Stimulated activated CD8-positive, alpha-beta memory T cell treated with anti-CD3 and anti-CD28 coated beads, Interleukin-2, amount 100 ng/mL, for 48 hours (primary cell): ENCODE measurements at places on chromosomes 5 and 9.

DNA sequence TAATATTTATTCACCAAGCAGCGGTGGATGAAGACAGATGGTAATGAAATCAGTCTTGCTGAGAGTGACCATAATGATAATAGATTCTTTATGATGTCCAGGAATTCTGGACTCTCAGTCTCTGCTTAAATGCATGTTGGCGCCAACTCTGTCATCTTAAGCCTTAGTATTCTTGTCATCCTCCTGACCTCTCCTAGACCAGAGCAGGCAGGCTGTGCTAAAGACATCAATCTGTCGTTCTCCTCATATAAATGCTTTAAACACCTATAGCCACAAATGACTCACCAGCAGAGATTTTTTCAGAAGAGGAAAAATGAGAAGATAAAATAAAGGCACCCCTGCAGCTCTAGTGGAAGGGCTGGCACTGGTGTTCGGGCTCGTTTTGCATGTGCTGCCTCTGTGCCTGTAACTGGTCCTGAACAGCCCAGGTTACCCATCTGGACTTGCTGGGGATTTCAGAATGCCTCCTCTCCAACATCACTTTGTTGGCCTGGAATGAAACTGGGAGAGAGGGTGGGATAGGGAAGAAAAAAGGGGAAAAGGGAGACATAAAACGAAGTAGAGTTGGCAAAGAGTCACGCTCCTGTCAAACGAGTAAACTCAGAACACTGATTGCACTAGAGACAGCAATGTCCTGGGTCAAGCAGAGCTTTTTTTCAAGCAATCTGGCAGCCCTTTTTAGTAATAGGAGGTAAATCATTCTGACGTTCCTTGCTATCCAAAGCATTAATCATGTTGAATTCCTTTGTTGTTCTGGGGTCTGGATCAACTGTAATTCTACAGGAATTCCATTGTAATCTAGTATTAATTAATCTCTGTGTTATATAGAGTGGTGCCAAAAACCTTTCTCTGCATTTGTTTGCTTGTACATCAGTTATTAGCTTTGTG is 195.5 kb upstream of the CLINT1 start:
- DNase-seq: no peak

DNA sequence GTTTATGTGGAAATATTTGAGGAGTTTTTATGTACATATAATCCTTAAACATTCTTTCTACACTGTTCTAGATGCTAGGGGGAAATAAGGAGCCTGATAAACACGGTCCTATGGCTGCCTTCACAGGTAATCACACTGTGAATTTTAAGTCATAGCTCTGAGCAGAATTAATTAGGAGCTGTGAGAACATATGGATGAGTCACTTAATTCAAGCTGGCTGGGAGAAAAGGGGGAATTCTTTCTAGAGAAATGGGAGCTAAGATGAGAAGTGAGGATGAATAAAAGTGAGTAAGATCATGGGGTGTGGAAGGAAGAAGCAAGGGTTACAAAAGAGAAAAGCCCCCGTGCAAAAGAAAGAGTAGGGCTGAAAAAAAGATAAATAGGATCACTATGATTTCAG is 290.8 kb downstream of the DNAH5 start:
- DNase-seq: no peak

DNA sequence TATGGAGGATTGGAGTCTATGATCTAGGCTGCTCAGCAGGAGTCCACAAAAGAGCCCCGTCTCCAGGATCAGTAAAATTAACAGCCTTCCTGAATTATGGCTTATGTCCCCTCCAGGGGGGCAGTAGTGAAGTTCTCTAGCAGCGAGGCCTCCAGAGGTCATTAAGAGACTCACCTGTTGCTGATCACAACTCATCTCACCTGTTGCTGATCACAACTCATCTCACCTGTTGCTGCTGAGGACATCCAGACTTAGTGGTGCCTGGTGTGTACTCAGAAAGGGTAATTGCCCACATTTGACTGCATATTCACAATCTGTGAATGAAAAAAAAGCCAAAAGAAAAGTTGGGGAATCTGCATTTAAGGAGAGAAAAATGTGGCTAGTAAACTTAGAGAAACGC is 129.5 kb downstream of the SMARCA2 start:
- no peak for DNase-seq

DNA sequence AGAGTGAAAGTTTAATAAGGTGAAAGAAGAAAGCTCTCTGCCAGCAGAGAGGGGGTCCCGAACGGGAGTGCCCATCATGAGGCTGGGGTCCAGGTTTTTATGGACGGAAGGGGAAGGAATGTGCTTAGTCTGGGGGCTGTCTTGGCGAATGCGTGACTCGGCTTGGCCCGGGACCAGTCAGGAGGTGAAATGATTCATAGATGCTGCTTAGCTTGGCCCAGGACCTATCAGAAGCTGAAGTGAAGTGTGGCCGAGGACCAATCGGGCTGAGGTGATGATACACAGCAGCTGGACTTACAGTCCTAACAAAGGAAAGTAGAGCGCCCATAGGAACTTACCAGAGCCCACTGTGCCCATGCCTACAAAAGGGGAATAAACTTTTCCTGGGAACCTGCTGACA is 3.9 kb upstream of the FKTN start:
- DNase-seq: no peak

DNA sequence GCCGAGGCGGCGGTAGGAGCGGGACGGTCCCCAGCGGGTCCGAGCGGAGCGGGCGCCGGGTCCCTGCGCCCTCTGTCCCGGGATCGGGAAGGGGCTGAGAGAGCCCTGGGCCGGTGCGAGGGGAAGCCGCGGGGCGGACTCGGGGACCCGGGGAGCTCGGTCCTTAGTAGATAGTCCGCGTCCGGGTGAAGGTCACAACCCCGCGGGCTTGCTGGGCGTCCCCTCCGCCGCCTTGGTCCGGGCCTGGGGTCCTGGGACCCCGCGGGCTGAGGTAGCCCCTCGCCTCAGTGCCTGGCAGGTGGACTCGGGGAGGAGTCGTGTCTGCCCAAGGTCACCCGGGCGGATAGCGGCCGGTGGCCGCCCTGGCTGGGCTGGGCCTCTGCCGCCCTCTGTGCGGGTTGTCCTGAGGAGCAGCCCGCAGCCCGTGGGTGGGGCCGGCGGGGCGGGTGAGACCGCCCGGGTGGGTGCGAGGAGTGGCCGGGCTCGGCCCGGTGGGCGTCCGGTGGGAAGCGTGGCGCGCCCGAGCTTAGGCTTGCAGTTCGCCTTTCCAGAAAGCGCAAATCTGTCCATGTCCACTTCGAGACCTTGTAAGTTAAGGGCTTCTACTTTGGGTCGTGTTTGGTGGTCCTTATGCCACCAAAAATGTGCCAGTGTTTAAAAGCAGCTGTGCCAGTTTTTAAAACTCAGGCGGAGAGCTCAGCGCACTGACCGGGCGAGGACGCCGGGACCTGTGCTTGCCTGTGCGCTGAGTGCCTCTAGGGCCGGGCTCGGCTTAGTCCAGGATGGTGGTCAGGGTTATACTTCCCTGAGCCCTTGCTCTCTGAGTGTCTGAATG is 554 bp downstream of the SDHA start:
- peak; percentile 14 for DNase-seq

GRCh38 chr9:29968831-29969230 is 2395.6 kb upstream of the C9orf72 start:
- no peak for DNase-seq

- no peak for DNase-seq
Observed at GRCh38 chr5:79850316-79850822, 140.7 kb downstream of the MTX3 start.

DNA sequence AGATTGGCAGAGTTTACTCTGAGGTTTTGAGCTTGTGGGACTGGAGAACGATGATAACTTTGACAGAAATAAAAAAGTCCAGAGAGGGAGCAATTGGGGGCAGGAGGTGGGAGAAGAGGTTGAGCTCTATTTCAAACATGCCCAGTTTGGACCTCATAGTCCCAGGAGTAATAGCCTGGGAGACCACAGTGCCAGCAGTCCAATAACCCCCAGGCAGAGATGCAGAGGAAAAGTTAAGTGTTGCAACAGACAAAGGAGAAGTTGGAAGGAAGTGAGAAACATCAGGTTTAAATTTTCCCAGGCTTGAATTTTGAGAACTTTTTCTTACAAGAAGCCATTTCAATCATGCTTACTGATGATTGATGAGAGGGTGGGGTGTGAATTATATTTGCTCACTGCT is 117.0 kb upstream of the GHR start:
- DNase-seq: no peak

DNA sequence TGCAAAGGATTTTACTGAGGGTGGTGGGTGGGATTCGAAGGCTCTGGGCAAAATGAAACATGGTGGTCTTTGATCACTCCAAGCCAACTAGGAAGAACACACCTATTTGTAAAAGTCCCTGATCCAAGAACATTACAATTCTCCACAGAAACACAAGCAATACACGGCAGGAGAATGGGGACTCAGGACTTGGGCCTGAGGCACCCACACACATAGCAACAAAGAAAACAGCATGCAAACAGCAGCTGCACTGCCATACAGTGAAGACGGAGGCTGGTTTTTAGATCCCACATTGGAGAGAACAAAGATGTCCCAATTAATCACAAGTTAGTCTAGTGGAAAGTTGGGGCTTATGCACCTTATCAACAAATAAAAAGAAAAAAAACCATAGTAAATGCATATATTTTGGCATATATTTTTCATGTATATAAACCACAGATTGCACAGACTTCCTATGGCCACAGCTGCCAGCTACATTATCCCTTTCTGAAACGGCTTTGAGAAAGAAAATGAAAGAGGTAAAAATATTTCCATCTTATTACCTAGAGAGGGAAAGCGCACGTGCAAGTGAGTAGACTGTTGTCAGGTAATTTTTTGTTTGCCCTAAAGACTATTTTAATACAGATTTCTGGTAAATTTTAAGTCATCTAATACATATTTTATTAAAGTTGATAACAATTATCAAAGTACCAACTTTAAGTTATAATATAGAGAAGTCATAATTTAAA is 410.9 kb downstream of the BNC2 start:
- DNase-seq: no peak

GRCh38 chr9:134517069-134517680 is 124.4 kb upstream of the COL5A1 start:
- no peak for DNase-seq

DNA sequence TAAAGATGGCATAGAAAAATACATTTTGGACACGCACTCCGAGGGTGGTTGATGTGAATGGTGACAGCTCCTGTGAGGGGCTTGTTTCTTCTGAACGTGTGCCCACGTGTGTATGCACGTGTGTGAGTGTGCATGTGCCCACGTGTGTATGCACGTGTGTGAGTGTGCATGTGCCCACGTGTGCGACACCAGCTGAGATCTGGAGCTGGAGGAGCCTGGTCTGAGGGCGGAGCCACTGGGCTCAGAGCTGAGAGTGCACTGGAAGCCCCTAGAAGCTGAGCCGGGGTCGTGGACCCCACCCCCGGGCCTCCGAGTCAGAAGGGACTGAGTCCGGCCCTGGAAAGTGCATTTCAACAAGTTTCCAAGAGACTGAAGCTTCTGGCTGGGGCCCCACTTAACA is 282.5 kb upstream of the IRX4 start:
- no peak for DNase-seq

GRCh38 chr9:112094241-112094640 is 80.9 kb downstream of the SUSD1 start:
- no peak for DNase-seq

GRCh38 chr9:114116126-114116747 is 17.1 kb upstream of the KIF12 start:
- DNase-seq: no peak

DNA sequence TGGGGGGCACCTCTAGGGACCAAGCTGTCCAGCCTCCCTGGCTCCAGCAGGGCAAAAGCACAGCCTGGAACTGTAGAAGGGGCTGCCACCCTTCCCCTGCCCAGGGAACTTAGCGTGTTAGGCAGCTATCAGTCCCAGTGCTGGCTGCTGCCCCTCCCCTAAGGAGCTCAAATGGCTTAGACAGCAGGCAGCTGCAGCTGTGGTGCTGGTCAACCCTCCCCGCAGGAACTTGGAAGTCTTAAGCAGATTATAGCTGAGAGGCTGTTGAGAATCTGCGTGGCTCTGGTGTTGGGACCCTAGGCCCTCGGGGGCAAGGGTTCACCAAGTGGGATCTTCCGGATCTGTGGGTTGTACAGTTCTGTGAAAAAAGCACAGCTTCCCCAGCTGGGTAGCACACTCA is 536.5 kb upstream of the CDH10 start:
- DNase-seq: no peak

- DNase-seq: no peak
Observed at GRCh38 chr9:87497604-87498045, at the start of gene DAPK1. Gene DAPK1 (plus strand): TSS chr9:87497867. CDS start chr9:87499078, 1,211 bp downstream.

DNA sequence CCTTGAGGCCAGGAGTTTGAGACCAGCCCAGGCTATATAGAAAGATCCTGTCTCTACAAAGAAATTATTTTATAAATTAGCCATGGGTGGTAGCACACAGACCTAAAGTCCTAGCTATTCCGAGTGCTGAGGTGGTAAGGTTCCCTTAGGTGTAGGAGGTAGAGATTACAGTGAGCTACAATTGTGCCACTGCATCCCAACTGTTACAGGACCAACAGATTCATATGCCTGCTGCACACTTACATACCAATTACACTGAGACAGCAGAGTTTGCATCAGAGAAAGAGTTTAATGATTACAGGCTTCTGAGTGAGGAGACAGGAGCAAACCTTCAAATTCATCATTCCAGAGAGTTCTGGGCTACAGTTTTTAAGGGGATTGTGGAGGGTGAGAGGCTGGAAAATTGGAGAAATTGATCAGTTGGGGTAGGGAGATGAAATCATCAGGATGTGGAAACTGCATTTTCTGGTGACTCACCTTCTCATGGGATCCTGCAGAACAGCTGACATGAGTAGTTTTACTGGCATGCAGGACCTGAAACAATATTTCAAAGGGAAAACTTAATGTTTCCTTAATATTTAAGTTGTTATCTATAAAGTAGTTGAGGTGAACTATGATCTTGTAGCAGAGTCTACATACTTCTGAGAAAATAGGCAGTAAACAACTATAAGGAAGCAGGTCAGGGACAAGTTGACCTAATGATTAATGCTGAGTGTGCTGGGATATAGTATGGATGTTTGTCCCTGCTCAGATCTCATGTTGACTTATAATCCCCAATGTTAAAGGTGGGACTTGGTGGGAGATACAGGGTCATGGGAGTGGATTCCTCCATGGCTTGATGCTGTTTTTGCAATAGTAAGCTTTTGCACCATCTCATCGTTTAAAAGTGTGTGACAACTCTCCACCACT is 54.7 kb downstream of the ANXA2R start:
- DNase-seq: no peak

DNA sequence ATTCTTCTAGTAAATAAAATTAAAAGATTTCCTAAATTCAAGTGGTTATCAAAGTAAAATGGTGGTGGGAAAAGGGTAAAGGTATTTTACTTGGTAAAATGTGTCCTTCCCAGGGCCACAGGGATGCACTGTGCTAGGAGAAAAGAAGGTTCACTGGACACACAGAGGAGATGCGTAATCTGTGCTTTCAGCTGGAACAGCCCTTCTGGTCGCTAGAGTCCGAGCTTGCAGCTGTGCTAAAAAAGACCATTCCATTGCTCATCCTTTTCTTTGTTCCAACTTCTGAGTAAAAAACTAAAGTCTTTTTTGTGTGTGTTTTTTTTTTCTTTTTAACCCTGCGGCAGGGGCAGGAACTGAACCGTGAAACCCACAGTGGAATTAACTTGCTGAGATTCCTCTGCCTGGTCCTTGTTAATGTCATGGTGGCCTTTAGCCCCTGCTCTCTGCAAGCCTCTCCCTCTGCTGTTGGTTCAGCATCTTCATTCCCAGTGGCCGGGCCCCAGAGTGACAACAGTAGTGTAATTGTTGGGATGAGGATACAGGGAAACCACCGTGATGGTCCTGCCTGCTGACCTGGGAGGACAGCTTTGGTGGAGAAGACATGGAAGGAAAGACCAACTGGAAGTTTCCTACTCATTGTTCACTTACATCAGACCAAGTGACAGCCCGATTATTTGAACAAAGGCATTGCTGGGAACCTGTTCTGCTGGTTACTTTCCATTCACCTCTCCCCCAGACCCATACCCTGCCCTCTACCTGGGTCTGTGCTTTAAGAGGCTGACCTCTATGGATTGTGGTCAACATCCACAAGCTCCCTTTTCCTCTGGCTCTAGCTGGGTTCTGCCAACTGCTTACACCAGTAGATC is 31.9 kb upstream of the FSTL4 start:
- no peak for DNase-seq
